ENCODE measurements at places on chromosomes 12 and 14. TPM values are rescaled to one million over a fixed set of nuclear protein-coding genes. Genes with fewer than 3 reads are reported as not detected.

Gene EFCAB11
- 2.8 TPM for total RNA-seq

DNA sequence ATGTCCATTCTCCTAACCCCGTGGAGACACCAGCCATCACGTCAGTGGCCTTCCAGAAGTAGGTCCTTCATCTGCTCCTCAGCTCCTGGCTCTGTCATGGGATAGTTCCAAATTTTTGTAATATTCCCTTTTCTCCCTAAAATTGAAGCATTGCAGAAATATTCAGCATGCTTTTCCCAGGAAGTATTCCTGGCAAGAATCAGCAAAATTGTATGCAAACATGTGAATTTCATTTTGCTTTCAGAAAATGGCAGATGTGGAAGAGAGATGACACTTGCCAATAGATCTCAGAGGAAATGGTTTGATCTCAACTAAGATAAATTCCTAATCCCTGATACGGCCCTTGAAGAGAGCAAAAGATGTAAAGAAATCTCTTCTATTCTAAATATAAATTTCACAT lies 298.9 kb downstream of the ITPR2 start:
- DNase-seq: no peak

Gene CAMKK2
- total RNA-seq: 19.3 TPM

Gene DHH
- under 0.01 TPM for total RNA-seq

Gene SLC24A4
- not detected for total RNA-seq

GRCh38 chr14:92264195-92264594 lies 58.8 kb upstream of the SLC24A4 start:
- no peak for DNase-seq

GRCh38 chr14:94224040-94224439 lies 49.9 kb downstream of the PPP4R4 start:
- DNase-seq: no peak

DNA sequence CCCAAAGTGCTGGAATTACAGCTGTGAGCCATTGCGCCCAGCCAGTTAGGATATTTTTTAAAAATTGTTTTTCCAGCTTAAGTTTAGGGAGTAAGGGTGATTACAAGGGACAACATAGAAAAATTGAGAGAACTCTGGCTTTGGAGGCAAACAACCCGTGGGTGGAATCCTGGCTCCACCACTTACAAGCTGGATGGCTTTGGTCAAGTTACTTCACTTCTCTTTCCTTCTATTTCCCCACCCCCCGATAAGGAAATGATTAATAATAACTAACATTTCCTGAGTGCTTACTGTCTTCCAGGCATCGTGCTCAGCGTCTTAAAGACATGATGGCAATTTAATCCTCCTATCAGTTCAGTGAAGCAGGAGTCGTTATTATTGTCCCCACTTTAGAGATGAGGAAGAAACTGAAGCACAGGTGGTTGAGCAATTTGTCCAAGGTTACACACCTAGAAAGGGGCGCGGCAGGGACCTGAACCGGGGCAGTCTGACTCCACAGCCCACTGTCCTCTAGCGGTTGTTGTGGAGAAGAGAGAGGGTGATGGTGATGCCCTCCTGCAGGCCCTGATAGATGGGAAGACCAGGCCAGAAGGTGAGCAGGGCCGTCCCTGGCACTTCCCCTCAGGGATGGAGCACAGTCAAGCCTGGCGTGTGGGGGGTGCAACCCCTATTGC lies 16.7 kb upstream of the FAIM2 start:
- DNase-seq: peak; percentile 49

- no peak for DNase-seq
These were observed 358.0 kb downstream of the RGS6 start for GRCh38 chr14:72290241-72290640.

DNA sequence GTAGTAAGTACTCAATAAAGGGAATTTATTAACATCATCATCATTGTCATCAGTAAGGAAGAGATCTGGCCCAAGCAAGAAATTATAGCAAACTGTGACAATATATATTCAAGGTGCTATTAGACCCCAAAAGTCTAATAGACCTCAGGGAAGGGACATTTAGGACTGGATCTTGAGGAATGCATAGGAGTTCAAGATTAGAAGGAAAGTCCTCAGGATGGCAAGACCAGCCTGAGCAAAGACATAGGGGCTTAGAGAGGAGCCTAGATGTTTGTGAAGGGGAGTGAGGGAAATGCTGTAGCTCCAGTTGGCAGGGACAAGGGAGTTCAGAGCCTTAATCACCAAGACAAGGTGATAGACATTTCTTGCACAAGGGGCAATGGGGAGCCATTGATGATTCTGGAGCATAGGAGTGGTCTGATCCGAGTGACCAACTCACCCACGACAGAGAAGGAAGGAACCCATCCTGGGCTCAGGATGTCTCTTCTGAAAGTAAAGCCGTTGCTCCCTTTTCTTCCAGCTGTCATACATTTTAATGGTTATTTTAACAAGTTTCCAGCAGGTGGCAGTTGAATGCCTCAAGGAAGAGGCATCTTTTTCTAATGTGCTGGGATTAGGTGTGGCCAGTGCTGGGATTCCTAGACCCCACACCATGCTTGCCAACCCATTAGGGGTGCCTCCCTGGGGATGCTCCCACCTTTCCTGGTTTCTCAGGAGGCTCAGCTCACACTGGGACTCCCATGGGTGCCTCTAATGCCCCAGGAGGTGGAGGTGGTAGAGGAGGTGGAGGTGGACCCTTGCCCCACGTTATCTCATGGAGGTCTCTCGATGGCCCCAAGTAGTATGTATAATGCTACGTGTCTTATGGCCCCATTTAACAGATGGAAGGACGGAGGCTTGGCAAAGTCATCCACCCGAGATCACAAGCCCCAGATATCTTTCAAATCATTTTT lies 37.8 kb downstream of the PHETA1 start:
- peak; percentile 45 for DNase-seq

DNA sequence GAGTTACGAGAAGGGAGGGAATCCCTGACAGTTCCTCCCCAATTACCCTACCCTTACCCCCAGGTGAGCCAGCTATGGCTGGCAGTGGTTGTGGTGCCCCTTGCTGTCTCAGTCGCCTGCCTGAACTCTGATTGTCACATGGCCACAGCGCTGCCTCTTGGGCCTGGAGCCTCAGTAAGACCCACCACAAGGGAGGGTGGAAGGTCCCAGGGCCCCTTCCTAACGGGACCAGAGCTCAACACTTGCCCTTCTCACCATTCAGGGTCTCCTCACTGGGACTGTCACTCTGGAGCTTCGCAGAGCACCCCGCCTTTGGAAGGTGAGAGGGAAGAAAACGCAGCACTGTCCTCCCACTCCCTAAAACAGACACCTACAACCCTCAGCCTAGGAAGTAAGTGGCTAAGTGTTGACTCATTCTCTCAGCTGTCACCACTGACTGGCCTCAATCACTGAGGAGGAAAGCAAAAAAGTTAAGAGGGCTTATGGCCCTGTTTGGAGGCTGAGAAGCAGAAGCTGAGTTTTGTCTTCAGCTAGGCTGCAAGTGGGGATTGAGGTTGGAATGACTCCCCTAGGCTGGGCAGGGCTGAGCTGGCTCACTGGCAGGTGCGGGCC lies 1.0 kb downstream of the TMEM253 start:
- no peak for DNase-seq

- peak; percentile 80 for DNase-seq
These were observed 37.3 kb upstream of the ATXN2 start for GRCh38 chr12:111636209-111636945.

GRCh38 chr12:53870117-53870516 lies 68.5 kb upstream of the HOXC13 start:
- DNase-seq: no peak

GRCh38 chr14:91058042-91058581 lies 2.3 kb downstream of the RPS6KA5 start:
- DNase-seq: peak; percentile 29

All from fibroblast of lung (primary cell).